ENCODE measurements at places on chromosomes 4 and X.
A peak's percentile ranks its signal among the peaks of the same experiment; 100 is the strongest.

DNA sequence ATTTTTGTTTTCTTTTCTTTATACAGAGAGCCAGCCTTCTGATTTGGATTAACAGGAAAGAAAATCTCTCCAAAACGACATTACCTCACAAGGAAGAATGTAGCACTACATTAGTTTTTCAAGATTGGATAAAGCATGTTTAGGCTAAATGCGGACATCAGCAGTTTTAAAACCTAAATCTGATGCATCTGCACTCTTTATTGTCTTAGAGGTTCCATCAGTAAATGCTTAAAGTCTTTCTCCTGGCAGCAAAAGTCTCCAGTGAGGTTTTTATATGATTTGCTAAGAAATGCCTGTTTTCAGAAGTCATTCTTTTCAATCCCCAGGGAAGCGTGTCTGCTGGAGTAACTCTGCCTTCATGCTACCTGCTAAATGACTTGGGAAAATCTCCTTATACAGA is 912.9 kb upstream of the INTU start:
- peak; percentile 28 for DNase-seq

GRCh38 chr4:168485156-168485910 is 5.0 kb upstream of the DDX60L start:
- DNase-seq = no peak

- no peak for DNase-seq
Measured at GRCh38 chrX:82335772-82336171, 1133.9 kb downstream of the SH3BGRL start.

- no peak for DNase-seq
Measured at GRCh38 chr4:104901961-104902605, 244.6 kb upstream of the TET2 start.

- DNase-seq = no peak
Measured at GRCh38 chr4:35538807-35539206, 705.5 kb downstream of the ARAP2 start.

GRCh38 chr4:176013476-176014247 is 52.0 kb upstream of the WDR17 start:
- DNase-seq = no peak

GRCh38 chrX:123087326-123087725 is 96.8 kb upstream of the GRIA3 start:
- DNase-seq = no peak

DNA sequence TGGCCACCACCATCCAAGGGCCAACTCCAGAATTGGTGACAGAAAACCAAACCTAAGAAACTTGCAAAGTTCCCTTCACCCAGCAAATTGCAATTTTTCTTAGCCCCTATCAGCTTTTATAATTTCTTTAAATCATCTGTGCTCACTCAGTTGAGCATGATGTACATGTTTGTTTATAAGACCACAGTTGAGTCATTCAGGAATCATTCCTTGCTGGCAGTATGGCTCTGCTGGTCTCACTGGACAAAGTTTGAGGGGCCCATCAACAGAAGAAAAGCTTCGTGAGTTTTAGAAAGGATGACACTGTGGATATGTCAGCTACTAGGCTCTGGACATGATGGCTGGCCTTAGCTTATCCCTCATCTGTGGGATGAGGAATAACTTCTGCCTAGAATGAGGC is 4.0 kb downstream of the TRPC5 start:
- DNase-seq = no peak

- no peak for DNase-seq
Measured at GRCh38 chr4:102031406-102031805, 240.9 kb downstream of the BANK1 start.

GRCh38 chrX:88613338-88613737 is 133.7 kb upstream of the CPXCR1 start:
- DNase-seq = no peak

- DNase-seq = no peak
Measured at GRCh38 chrX:153861733-153862310, 24.2 kb downstream of the L1CAM start.

- no peak for DNase-seq
Measured at GRCh38 chr4:71026086-71026485, 32.6 kb downstream of the DCK start.

- DNase-seq = no peak
Measured at GRCh38 chr4:112253382-112254000, 21.9 kb downstream of the AP1AR start.

DNA sequence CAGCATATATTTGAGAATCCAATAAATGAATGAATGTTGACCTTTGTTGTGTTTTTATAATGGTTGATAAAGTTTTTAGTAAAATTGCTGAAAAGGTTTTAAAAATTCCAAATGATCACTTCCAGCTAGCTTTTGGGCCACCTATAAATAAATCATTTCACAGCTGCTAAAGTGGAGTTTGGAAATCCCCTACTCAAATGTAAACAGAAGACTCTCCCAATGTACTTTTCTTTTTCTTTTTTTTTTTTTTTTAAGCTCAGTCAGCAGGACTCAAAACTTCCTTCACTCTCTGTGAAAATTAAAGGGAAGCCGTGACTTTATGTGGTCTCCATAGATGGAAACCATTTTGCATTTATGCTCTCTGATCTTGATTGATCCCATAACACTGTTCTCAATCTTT is 45.2 kb downstream of the CXCL13 start:
- no peak for DNase-seq

GRCh38 chr4:188683571-188683970 is 544.3 kb downstream of the TRIML1 start:
- DNase-seq = no peak

DNA sequence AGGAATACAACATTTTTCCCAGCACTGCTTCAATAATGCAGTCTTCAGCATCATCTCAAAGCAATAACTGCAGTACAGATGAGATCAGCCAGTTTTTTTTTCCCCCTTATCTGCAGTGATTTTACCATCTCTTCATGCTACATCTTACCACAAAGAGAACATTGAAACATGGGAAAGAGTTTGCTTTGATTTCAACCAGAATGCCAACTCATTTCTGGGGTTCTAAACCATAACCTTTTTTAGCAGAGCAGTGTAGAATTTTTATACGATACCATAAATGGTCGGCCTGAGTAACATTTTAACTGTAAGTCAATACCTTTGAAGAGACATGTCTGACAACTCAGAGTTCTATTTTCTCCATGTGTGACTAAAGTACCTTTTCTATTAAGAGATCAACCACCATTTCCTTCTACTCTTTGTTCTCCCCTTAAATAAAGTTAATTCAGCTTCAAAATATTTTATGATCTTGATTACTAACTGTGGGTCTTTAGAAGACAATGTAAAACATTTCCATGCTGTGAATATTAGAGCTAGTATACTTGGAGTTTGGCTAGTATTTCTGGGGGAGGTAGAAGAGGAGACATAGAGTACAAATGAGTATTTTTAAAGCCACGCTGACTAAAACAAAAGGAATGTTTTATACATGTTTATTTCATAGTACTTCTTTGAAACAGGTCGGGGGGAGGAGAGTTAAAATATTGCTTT is 69.1 kb downstream of the TET2 start:
- no peak for DNase-seq

DNA sequence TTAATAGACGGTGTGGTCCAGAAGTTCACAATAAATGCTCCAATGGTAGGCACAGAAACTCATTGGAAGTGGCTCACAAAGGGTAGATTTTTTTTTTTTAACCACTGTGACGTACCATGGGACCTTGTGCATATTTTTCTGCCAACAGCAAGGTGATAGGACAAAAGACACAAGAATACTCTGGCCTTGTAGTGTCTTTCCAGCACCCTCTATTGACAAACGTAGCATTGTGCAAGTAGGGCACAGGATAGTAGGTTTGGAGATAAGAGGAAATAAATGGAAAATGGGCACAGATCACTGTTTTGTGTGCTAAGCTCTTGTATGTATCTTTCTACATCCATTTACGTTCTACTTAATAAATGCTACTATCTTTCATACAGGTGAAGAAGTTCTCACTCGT is 2054.9 kb downstream of the PCDH7 start:
- no peak for DNase-seq

DNA sequence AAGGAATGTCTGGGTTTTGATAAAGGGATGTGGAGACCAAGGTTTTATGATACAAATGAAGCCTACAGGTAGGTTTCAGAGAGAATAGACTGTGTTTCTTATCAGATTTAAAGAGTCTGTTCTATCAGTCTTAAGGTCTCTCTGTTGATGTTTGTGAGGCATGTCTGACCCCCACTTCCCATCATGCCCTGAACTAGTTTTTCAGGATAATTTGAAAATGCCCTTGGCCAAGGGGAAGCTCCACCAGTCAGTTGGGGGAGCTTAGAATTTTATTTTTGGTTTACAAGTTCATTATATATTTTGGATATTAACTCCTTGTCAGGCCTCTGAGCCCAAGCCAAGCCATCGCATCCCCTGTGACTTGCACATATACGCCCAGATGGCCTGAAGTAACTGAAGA is 18.6 kb downstream of the C4orf51 start:
- DNase-seq = no peak

GRCh38 chrX:146409528-146409927 is 400.0 kb upstream of the CXorf51B start:
- DNase-seq = no peak

GRCh38 chrX:41475191-41475590 is 28.0 kb downstream of the NYX start:
- no peak for DNase-seq

GRCh38 chr4:139966383-139966782 is 187.6 kb downstream of the MAML3 start:
- no peak for DNase-seq

GRCh38 chrX:114964374-114964773 is 53.0 kb downstream of the IL13RA2 start:
- no peak for DNase-seq

DNA sequence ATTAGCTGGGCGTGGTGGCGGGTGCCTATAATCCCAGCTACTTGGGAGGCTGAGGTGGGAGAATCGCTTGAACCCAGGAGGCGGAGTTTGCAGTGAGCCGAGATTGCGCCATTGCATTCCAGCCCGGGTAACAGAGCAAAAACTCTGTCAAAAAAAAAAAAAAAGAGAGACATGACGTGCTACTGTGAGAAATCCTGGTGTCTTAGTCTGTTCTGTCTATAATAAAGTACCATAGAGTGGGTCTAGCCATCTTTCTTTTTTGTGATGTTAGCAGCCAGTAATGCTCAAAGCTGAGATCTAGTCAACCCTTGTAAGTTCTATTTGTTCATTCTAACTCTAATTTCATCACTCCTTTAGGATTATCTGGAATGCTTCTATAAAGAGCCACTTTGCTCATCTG is 38.9 kb downstream of the CLDN34 start:
- DNase-seq = no peak

DNA sequence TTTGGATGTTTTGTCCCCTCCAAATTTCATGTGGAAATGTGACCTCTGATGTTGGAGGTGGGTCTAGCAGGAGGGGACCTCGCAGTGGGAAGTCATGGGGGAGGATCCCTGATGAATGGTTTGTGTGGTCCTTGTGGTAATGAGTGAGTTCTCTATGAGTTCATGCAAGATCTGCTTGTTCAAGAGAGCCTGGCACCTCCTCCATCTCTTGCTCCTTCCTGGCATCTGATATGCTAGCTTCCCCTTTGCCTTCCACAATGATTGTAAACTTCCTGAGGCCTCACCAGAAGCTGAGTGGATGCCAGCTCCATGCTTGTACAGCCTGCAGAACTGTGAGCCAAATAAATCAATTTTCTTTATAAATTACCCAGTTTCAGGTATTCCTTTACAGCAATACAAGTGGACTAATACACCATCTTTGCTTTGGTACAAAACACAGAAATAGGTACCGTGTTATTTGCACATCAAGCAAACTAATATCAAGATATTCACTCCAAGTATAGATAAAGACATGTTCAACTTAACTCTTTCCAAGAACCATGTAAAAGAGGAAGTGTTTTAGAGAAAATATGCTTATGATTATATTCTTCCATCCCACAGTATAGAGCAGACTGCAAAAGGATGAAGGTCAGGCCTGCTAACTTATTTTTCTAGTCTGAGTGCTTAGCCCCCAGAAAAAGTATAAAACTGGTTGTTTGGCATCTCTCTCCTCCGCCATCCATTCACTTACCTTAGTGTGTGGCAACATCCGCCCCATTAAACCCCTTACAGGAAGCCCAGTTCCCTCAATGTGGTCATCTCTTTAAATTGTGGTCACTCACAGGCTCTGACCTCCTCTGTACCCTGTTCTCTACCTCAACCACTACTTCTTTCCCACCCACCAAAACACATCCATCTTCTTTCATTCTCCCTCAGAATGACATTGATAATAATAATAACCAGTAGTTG is 6.7 kb downstream of the ARAP2 start:
- no peak for DNase-seq

GRCh38 chr4:26941951-26942350 is 81.3 kb downstream of the STIM2 start:
- DNase-seq = no peak

GRCh38 chr4:162682651-162683050 is 484.0 kb downstream of the NAF1 start:
- no peak for DNase-seq

GRCh38 chr4:145625677-145626622 is 6.8 kb downstream of the MMAA start:
- no peak for DNase-seq

- DNase-seq = no peak
Measured at GRCh38 chr4:10354225-10354624, 103.0 kb downstream of the ZNF518B start.

DNA sequence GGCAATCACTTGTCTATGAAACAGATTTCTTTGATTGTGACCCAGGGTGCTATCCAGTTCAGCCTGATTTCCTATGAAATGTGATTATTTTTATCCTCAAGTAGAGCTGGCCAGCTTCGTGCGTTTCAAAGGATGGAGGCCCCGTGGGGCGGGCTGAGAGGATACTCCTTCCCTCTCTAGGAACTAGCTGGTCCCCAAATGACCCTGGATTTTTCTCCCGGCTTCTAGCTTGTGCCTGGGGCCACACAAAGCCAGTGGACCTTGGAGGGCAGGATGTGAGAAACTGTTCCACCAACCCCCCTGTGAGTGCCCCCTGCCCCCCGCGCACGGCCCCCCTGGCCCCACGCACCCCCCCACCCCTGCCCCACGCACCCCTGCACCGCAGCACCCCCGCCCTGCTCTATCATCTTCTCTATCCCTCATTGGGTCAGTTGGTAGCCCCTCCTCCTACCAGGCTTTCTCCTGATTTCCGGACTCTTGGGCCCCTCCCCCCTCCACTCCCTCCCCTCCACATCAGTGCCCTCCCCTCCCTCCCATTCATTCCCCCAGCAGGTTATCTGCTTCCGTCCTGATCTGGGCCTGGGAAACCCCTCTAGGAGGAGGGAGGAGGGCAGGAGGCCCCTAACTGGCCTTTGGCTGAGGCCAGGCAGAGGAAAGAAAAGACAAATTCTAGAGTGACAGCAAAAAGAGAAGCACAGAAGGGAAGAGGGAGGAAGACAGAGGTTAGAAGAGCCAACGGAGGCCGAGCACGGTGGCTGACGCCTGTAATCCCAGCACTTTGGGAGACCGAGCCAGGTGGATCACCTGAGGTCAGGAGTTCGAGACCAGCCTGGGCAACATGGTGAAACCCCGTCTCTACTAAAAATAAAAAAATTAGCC is 3.3 kb downstream of the XPNPEP2 start:
- DNase-seq = no peak

DNA sequence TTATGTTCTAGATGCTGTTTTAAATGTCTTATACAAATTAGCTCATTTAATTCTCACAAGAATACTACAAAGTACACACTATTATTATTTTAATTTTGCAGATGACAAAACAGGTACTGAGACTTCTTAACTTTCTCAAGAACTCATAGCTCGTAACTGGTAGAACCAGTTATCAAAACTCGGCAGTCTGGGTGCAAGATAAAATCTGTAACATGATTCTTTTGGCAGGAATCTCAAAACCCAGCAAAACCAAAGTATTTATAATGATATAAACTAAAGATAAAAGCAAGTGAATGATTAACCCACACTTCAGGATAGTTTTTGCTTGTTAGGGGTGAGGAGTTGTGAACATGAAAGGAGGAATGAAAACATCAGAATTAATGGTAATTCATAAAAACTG is 27.6 kb downstream of the CLNK start:
- no peak for DNase-seq

GRCh38 chr4:27100713-27101112 is 240.1 kb downstream of the STIM2 start:
- DNase-seq = no peak

Data from SK-N-MC (cell line).